ENCODE measurements at places on chromosomes 13 and 19. TPM values are rescaled to one million over a fixed set of nuclear protein-coding genes. Genes with fewer than 3 reads are reported as not detected.

IL4I1 gene
- 13.1 TPM for polyA plus RNA-seq

ZNF254 gene
- 6.8 TPM for polyA plus RNA-seq

CIC gene
- 2.7 TPM for polyA plus RNA-seq

ZNF835 gene
- polyA plus RNA-seq, result 1.3 TPM

CHAF1A gene
- 5.8 TPM for polyA plus RNA-seq

All from CD8-positive, alpha-beta memory T cell (primary cell).